Stimulated activated CD4-positive, alpha-beta T cell treated with anti-CD3 and anti-CD28 coated beads, Interleukin-1b, Interleukin-23, amount 100 ng/mL, for 1 hour (primary cell): ENCODE measurements at places on chromosomes 6 and 20.

DNA sequence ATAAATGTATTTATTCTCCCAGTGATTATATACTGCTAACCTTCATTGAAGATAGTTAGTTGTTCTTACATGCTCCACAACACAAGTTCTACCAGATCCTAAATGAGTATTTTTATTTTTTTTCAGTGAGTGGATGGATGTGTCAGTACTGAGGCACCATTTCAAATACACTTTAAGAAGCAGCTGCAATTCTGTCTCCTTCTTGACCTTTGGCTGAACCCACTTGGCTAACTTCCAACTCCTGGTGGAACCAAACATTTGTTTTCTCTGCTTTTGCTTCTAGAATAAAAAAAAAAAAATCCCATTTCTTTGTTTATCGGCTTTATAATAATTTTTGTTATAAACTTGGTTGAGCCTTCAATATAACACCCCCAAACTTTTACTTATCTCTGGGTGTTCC, 458.3 kb upstream of the MAP3K7 start:
- no peak for DNase-seq

- no peak for DNase-seq
Observed at GRCh38 chr20:37999526-38000263, 33.6 kb downstream of the TTI1 start.

GRCh38 chr6:39091220-39091619, 23.8 kb downstream of the SAYSD1 start:
- no peak for DNase-seq

DNA sequence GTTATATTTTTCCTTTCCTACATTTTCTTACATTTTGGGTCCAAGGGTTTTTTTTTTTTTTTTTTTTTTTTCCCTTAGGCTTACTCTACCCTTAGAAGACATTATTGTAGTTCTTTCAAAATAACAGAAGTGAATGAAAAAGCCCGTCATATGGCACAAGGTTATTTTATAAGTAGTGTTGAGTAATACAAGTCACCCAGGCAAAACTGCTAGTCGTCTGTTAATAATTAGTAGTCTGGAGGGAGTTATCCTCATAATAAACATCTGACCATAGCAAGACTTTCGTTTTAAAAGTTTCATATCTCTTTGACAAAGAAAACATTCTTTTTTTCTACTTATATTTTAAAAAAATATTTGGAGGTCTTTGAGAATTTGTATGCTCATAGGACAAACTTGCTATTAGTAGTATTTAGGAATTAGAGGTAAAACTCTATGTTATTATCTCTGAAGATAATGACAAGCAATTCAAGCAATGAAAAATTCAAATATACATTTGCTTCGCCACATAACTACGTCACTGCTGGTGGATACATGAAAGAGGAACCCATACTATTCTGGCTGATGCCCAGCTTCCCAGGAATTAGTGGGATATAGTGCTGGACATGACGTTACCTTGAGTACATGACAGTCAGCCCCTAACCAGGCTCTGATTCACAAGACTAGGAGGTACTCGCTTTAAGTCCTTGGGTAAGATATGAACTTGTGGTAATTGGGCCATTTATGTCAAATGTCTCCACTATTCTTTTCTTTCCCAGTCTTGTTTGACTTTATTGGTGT, 532.8 kb downstream of the GRIK2 start:
- no peak for DNase-seq

- no peak for DNase-seq
Observed at GRCh38 chr6:150720774-150721233, 121.1 kb downstream of the PLEKHG1 start.

DNA sequence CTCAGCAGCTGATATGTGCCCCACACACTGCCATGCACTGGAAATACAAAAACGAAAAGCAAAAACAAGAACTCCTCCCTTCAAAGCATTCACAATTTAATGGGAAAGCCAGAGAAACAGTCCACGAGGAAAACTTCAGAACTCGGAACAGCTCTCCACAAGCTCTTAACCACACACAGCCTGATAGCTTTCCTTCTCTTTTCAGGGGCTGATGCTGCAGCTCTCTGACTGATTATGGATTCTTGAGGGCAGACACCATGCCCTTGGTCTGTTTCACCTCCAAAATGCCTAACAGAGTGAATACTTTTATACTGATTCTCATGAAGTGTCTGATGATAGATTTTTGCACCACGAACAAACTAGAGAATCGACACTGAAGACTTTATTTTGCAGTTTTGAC, 282.1 kb downstream of the CD83 start:
- DNase-seq, result no peak

DNA sequence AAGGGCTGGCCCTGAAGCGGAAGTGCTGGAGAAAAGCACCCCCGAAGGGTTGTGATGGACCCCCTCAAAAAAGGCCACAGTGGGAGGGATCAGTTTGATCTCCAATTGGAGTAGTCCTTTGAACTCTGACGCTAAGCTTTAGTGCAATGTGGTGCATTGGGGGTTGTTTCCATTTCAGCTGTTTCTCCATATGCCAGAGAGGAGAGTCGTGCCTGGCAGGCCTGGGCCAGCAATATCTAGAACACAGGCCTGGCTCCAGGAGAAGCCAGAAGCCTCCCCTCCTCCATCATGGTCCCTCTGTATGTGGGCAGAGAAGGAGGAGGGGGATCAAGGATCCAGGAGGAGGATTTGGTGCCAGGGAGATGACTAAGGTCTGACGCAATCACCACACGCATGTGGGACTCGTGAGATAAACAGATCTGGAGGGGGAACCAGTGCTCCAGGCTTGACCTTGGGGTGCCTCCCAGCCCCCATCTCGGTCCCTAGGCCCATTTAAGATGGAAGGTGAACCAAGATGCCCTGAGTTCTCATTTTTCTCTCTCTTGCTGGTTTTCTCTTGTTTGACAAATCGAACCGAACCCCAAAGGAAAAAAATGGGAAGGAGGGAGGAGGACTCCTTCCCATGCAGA, 517.4 kb upstream of the JARID2 start:
- DNase-seq, result no peak

GRCh38 chr6:85172161-85172560, 277.7 kb upstream of the NT5E start:
- DNase-seq, result no peak

DNA sequence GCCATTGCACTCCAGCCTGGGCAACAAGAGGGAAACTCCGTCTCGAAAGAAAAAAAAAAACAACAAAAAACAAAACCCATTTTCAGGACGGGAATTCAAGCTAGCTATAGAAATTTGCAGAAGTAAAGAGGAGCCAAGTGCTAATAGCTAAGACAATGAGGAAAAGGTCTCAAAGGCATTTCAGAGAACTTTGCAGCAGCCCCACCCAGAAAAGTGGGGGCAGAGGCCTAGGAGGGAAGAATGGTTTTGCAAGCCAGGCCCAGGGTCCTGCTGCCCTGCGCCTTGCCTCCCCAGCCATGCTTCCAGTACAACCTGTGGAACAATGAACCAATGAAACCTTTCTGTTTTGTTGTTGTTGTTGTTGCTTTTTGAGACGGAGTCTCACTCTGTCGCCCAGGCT, 38.3 kb upstream of the SAMHD1 start:
- no peak for DNase-seq

GRCh38 chr6:9316831-9317230, 881.5 kb upstream of the SLC35B3 start:
- DNase-seq, result no peak

- DNase-seq, result no peak
Observed at GRCh38 chr20:56179051-56179450, 69.5 kb upstream of the MC3R start.

DNA sequence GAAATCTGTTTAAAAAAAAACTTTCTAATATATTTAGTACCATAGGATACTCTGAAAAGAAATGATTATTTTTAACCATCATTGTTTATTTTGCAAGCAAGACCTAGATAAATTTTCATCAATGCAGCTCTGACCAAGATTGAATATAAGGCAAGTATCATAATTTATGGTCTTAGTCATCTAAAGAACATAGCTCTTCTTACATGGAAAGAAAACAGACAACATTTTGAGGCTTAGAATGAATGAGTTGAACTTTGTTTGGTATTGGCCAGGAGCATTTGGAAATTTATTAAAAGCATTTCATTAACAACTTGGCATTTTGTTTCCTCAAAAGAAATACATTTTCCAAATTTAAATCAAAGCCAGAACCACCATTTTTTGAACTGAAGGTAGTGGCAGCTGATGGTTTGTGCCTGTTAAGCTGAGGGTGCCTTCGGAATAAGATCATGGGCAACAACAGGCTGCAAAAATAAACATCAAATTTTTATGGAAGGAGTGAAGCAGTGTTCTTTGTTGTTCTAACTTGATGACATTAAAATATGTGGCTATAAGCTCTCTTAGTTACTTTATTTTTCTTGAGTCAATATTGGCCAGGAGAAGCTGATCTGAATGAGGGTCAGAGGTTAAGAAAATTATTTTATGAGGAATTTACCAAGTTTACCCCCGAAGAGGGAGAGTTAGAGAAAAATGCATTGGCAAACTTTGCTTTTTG, 6.7 kb upstream of the ATXN1 start:
- DNase-seq, result no peak

DNA sequence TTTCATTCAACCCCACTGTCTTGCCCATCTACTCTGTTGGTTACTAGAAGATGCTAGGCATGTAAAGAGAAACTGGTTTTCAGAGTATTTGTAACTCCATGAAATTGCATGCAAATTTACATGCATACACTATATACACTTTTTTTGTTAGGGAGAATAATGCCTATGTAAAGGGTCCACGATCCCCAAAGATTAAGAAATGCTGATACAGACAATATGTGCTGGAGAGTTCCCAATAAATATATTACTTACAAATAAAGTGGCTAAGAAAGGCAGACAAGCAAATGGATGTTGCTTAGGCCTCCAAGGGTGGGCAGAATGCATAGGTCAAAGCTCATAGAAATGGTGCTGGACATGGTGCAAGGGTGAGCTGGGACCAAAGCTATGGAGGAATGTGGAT, 109.6 kb upstream of the NHSL1 start:
- DNase-seq, result no peak

GRCh38 chr6:67818322-67818721, 816.8 kb upstream of the ADGRB3 start:
- no peak for DNase-seq

GRCh38 chr20:35978041-35978513, 9.7 kb downstream of the CNBD2 start:
- DNase-seq, result no peak

- DNase-seq, result no peak
Observed at GRCh38 chr20:20391766-20392165, 23.9 kb downstream of the INSM1 start.

DNA sequence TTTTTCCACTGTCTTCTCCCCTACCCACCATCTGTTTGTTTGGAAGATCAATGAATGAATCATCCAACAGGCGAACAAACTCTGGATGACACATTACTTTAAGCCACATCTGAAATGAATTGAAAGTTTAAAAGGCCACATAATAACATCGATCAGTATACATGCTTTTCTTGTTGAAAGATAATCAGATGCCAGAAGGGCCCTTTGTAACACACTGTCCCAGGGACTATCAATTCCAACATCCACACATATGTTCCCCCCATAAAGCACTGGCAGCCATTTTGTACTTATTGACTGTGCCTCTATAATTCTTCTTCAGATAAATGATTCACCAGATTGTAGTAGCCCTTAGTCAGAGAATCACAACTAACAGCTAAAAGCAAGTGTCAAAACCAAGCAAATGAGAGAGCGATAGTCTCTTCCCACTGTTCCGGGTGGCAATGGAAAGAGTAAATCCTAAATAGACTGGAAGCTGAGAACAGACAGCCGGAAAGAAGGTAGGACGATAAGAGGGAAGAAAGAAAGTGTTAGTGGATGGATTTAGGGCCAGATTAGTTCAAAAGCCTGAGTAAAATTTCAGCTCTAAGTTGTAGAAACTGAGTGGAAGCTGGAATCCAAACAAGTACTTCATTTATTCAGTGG, 184.9 kb upstream of the TENT5A start:
- no peak for DNase-seq

DNA sequence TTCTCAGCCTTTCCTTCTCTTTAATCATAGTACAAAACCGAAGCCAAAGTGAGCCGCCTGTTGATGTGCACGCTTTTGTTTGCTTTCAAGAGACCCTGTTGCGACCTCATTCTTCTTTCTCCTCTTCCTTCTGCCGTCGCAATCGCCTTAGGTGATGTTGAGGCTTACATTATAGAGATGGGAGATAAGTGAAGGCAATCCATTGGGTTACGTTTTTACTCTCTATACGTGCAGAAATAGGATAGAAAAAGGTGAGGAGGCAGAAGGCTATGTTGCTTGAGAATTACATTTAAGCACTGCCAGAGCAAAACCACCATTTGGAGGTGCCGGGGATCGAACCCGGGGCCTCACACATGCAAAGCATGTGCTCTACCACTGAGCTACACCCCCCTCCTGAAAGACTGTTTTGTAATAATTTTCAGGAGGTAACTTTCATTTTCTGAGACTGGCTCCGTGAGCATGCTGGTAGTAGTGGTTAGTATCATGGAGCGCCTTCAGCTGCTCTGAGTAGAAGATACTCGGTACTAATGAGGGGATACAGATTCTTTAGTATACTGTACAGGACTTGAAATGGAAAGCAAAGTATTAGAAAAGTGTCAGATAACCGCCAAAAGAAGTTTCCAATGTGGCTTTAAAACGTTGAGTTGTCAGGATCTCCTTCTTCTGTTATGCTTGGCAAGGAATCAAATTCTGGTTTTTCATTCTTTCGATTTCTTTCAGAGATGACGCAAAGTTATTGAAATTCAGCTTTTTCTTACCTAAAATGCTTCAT, 165.6 kb downstream of the TRIM27 start:
- no peak for DNase-seq

DNA sequence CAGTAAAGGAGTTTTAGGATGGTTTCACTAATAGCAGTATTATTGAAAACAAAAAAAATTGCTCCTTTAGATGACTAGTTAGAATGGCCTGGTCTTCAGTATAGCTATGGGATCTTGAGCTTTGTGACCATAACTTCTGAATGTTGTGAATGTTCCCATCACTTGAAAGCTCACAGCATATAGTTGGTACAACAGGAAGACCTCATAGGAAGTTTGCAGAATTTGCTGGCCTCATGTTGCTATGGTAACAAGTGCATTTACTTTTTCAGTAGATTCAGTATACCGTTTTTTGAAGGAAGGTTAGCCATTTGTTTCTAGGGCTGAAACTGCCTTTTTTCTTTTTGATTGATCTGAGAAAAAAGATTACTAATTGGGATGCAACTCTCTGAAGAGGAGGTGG, 8.3 kb downstream of the PHF3 start:
- DNase-seq, result no peak

GRCh38 chr6:153645326-153645725, 393.7 kb upstream of the OPRM1 start:
- DNase-seq, result no peak

DNA sequence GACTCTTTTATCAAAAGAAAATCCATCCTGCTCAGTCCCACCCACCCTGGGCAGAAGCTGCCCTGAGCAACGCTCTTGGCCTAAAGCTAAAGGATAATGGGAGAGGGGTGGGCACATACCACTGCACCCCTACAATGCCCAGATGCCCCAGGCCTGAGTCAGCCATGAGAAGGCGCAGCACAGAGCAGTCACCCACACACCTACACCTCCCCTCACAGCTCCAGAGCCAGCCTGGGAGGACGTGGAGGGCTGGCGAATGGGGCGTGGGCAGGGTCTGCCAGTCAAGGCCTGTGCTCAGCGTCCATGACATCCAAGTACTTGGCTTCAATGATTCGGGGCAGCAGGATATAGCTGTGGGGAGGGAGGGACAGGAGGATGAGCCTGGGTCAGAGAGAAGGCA, 11.5 kb downstream of the SLC4A11 start:
- DNase-seq, result no peak
